Transverse colon (tissue), 4 donors: ENCODE measurements at places on chromosomes 7 and 10.

DNA sequence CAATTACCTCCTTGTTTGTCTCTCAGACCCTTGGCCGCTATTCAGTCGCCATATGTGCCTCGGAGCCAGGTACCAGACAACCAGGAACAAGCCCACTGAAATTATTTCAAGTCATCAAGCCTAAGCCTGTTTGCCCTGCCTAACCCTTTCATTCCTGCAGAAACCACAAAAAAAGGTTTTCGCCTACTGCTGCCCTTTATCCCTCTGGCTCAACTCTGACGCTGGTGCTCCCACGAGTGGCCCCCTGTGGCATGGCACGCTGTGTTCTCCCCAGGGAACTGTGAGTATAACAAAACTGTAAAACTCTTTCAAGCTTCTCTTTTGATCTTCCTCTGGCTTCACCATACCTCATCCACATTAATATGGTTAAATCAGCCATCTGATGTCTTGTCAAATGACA is 215.7 kb upstream of the CDC14C start:
- no peak for DNase-seq

DNA sequence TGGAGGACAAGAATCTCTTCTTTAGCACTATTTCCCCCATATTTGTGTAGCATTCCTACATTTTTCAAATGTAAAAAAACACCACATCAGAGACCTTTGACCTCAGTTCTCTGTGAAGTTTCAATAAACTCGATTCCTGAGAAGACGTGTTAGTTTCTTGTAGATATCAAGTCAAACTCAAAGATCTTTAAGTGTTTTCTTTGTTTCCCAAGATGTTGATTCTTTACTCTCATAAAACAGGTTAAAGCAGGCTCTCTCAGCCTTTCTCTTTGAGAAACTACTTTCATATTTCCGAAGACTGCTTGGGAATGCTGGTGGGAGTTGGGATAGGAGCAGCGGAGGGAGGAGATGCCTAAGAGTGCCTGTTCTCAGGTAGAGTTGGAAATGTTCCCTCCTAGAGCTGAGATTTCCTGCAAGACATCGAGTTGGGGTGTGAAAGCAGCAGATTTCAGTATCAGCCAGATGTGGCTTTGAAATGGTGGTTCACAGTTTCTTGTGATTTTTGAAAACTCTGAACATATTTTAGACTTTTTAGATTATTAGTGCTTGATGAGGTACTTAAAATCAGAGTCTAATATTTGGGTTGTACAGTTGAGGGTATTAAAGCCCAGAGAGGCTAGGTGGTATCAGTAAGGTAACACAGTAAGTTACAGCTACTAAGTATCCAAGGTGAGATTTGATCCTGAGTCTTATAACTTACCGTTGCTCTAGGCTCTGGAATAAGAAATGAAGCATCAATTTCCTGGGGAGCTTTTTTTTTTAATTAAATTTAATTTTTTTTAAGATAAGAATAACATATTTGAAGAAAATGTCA is 13.9 kb downstream of the ADK start:
- no peak for DNase-seq

- no peak for DNase-seq
These were observed 170.4 kb downstream of the BMPER start for GRCh38 chr7:34075523-34076370.

DNA sequence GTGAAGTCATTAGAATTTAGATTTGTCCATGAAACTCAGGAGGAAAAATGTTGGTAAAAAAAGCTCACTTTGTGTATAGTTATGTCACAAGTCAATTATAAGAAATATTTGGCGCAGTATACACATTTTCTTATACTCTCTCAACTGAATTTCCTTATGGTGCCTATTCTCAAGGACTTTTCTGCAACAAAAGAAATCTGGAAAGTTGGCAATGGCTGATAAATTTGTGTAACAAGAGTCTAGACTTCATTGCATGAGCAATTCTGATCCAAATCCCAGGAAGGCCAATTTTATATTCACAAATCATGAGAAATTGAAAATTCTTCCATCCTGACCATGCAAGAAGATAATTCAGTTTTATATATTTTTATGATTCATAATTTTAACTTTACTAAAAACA is 35.7 kb downstream of the PPP1R3A start:
- DNase-seq: no peak

- no peak for DNase-seq
These were observed 110.5 kb downstream of the HECTD2 start for GRCh38 chr10:91520661-91521060.

- DNase-seq: peak; percentile 4
These were observed 3.9 kb downstream of the GRID1 start for GRCh38 chr10:86362586-86363183.

- no peak for DNase-seq
These were observed 132.5 kb downstream of the LSM5 start for GRCh38 chr7:32357535-32358277.

GRCh38 chr7:99764478-99764877 is 19.5 kb downstream of the CYP3A4 start:
- no peak for DNase-seq

DNA sequence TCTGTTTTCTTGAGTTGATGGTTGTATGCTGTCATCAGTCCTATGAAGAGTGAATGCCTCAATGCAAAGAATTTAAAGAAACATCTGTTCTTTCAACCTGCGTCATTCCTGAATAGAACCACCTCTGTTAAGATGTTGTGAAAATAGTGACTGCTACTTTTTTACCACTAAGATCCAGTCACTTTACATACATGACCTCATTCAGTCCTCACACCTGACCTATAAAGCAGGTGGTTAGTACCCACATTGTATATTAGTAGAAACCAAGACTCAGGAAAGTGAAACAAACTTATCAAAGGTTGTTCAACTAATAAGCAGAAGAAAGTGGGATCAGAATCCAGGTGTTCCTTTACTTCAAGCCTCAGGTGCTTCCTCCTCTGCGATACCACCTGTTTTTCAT is 64.8 kb downstream of the ITGB8 start:
- DNase-seq: no peak

- no peak for DNase-seq
These were observed 58.2 kb downstream of the VWA2 start for GRCh38 chr10:114297136-114297705.

DNA sequence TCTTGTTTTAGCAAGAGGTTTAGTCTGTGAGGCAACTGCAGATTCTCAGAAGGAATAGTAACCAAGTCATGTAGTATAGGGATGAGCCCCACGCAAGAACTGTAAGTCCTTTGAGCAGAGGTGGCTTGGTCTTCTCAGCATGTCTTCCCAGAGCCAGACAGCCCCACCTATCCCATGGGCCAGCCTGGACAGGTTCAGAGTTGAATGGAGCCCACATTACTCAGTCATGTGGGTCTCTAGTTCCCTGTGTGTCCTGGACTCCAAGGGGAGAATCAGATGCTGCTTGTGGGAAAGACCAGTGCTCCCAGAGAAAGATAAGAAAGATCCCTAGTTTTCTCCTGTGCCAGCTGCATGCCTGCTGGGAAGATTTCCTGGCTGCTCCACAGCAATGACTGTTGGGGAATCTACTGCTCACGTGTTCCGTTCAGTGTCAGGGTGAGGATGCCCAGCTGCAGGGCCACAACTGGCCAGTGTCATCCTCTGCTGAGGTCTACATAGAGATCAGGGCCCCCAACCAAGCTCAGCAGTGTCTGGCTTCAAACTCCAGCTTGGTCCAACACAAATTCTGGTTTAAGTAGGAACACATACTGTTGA is 66.9 kb upstream of the UNC5B start:
- DNase-seq: no peak

DNA sequence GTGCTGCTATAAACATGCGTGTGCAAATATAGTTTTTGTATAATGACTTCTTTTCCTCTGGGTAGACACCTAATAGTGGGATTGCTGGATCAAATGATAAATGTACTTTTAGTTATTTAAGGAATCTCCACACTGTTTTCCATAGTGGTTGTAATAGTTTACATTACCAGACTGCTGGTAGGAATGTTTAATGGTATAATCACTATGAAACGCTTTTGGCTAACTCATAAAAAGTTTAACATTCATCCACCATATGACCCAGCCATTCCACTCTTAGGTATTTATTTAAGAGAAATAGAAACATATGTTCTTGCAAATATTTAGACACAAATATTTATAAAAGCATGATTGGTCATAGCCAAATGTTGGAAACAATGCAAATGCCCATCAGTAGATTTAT is 32.1 kb upstream of the TFEC start:
- DNase-seq: no peak

DNA sequence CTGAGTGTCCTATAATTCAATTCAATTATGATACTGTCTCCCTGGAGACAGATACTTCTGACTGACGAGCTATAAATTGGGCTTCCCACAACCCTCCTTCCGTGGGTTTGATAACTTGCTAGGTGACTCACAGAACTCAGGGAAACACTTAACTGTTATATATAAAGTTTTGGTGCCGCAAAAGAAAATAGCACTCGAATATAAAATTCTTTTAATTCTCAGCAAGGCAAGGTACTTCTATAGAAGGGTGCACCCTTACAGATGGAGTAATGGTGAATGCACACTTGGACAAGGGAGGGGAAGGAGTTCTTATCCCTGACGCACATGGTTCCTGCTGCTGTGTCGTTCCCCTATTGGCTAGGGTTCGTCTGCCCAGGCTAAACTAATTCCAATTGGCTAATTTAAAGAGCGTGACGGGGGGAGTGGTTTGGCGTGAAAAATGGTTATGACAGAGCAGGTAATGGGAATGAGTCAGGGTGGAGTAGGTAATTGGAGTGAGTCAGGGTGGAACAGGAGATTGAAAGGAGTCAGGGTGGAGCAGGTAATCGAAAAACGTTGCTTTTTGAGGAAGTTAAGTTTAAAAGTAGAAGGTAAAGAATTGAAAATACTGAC is 20.8 kb upstream of the GHITM start:
- DNase-seq: no peak

GRCh38 chr7:26563406-26563805 is 271.7 kb downstream of the SNX10 start:
- DNase-seq: no peak

DNA sequence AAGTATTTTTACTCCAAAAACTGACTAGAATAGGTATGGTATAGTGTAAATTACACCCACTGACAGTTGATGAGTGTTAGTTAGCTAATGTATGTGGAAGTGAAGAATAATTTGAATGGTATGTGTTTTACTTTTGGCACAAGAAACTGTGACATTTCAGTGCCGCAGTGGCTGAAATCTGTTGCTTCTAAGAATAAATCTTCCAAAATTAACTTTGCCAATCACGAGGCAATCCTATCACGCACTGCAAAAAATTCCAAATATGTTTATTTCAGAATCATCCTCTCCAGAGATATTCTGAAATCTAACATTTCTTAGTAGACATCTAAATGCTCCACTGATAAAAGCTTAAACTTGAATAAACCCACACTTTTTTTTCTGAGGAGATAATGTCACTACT is 61.2 kb downstream of the PCLO start:
- no peak for DNase-seq

DNA sequence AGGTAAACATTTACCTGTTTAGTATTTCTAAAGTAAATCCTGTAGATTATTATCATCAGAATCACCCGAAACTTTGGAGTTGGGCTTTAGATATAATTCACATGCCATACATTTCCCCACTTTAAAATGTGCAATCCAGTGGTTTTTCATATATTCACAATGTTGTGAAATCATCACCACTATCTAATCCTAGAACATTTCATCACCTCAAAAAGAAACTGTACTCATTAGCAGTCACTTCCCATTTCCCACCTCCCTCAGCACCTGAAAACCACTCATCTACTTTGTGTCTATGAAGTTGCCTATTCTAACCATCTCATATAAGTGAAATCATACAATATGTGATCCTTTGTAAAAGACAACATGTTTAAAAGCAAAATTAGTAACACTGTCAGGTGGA is 182.6 kb downstream of the FZD1 start:
- DNase-seq: no peak

DNA sequence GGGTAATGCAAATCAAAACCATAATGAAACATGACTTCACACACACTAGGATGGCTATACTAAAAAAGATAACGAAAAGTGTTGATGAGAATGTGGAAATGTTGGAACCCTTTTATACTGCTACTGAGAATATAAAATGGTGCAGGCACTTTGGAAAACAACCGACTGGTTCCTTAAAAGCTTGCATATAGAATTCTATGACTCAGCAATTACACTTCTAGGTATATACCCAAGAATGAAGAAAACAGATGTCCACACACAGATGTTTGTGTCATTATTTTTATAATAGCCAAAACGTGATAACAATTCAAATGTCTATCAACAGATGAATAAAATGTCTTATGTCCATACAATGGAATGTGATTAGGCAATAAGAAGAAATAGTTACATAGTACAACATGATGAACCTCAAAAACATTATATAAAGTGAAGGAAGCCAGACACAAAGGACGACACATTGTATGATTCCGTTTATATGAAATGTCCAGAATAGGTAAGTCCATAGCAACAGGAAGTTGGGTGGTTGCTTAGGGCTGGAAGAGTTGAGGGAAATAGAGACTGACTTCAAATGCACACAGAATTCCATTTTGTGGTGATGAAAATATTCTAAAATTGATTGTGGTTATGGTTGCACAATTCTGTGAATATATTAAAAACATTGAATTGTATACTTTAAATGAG is 148.3 kb upstream of the PHYHIPL start:
- no peak for DNase-seq

- no peak for DNase-seq
These were observed 54.1 kb upstream of the FAM180A start for GRCh38 chr7:135802697-135803096.

DNA sequence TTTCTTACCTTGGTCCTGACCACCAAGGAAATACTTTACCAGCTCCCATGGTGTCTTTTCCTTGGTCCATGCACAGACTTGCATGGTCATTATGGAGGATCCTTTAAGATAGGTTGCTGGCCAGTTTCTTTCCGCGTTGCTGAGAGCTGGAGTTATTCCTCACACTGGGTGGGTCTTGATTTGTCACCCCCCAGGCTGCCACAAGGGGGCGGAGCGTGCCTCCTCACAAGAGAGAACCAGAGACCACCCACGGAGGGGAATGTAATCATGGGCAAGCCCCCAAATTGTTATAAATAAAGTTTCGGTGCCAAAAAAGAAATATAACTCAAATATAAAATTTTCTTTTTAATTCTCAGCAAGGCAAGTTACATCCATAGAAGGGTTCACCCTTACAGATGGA is 10.5 kb upstream of the TRIM24 start:
- no peak for DNase-seq

DNA sequence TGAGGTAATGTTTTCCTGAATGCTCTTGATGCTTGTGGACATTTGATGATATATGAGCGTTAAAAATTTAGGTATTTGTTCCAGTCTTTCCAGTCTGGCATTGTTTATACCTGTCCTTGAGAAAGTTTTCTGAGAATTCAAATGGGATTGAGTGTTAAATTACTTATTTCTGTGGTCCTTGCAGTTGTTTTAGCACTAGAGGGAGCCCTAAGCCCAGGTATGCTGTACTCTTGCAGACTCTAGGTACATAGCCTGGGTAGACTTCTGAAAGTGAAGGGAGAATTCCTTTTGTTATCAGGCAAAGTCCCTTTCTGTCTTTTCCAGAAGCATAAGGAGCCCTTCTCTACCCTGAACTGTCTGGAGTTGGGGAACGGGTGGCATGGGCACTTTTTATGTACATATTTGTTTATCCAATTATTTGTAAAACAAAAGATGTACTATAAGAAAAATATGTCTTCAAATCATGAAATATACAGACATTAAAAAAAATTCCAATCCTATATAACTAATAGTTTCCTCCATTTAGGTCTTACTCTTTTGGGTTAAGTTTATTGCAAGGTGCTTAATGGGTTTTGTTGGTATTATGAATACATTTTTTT is 262.1 kb downstream of the ATRNL1 start:
- DNase-seq: peak; percentile 8
